ENCODE measurements at places on chromosomes 5 and 9.

DNA sequence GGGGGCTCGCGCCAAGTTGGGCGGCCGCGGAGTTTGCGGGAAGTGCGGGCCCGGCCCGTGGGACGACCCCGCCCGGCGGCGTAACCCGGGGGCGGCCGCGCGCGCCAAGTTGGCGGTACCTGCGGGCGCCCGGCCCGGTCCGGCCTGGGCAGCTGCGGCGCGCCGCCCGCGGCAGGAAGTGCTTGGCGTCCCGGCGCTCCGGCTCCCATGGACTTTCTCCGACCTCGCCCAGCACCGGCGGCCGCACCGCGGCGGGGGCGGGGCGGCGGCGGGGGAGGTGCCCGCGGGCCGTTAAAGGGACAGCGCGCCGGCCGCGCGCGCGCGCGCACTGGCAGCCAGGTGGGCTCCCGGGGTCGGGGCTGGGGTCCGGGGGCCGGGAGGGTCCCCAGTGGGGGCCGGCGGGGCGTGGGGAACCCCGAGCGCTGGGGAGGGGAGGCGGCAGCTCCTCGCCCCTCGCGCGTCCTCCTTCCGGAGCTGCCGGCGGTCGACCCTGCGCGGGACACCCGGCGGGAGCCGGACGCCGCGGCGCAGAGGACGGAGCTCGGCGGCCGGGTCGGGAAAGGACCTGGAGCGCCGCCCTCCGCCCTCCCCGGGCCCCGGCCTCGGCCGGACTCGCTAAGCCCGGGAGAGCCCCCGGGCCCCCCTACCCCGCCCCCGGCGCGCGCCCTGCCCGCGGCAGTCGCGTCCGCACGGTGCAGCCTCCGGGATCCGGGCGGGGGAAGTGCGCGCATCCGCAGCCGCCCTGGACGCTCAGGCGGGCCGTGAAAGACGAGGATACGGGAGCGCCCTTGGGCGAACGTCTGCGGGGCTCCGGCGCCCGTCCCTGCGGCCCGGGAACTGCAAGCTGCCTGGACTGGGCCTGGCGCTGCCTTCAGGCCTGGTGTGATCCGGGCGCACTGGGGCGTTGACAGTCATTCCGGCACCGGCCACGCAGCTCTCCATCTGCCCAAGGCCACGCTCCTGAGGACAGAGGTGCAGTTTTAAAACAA is at the start of gene NACC2:
NACC2 (minus strand) TSS at position 220 of the 989 bp plus-strand sequence. CDS start 44,768 bp downstream, outside the sequence.
- no peak for DNase-seq

- no peak for DNase-seq
Observed at GRCh38 chr5:80810425-80810824, 149.7 kb upstream of the RASGRF2 start.

GRCh38 chr5:39547553-39548154 is 122.9 kb upstream of the DAB2 start:
- peak; percentile 71 for DNase-seq

DNA sequence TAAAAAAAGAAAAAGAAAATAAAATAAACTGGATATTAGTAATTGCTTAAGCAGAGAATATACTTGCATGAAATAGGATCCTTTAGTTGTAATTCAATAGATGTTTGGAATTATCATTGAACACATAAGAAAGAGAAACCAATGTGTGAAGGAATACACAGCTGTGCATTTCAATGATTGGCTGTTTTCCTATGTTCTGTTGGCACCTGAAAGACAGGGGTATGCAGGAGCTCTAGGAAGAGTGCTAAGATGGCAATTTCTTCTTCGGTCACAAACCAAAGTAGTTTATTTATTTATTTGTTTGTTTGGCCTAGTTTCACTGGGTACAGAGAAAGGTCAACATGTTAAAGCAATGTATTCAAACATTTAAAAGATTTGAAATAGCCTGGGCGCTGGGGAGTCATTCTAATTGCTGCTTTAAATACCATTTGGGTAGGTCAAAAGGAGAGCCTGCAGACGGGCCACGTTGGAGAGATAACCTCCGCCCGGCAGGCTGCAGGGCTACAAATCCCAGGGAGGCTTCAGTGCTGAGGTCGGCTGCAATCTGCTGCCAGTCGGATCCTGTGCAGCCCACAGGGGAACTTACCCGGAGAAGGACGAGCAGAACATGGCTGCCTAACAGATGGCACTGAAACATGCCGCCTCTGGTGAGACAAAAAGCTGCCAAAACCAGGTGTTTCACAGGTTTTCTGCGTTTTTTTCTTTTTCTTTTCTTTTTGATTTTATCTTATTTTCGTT is 154.2 kb upstream of the TYRP1 start:
- DNase-seq: no peak

DNA sequence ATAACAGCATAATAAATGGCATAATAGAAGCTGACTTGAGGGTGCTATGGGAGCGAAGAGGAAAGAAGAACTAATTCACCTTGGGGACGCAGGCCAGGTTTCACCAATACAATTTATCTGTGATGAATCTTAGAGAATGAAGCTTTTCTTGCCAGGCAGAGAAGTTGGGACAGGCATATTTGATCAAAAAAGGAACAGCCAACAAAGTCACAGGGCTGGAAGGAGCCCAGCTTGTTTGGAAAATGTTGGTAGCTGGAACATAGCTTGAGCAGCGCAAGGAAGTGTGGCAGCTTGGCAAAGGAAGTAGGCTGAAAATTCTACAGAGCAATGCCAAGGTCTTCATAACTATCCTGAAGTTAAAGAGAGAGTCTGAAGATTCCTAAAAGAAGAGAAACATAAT is 181.5 kb upstream of the OR13F1 start:
- no peak for DNase-seq

All from kidney capillary endothelial cell (primary cell).